Prostate gland (tissue), 2 donors: ENCODE measurements at places on chromosomes 3 and 15. TPM values are rescaled to one million over a fixed set of nuclear protein-coding genes. Genes with fewer than 3 reads are reported as not detected.

The DHFR2 gene
- 7.6 TPM for total RNA-seq

The CYP11A1 gene
- total RNA-seq, result 0.87 TPM

The DPPA2 gene
- total RNA-seq, result not detected

The AP3B2 gene
- total RNA-seq, result 5.4 TPM

The KIF9 gene
- total RNA-seq, result 14.3 TPM

The CCR9 gene
- 0.09 TPM for total RNA-seq

The C3orf52 gene
- 8.6 TPM for total RNA-seq

DNA sequence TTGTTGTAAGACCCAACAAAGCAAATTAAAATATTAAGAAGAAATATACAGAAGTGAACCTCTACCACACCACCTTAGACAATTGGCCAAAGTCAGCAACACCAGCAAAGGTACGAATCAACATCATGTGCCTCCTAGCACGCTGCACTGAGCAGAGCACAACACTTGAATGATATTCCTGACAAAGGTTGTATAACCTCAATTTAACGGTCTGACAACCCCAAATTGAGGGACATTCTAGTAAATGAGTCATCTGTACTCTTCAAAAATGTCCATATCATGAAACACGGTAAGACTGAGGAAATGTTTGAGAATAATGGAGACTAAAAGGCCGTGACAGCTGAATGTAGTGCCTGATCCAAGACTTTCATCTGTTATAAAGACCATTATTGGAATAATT is 41.3 kb upstream of the TNFSF10 start:
- no peaks in the 10 kb centered on the region for H3K27me3 ChIP-seq
- no peaks in the 10 kb centered on the region for H3K4me1 ChIP-seq
- H3K27ac ChIP-seq, result no peak overlapping the region
- H3K36me3 ChIP-seq, result no peaks in the 10 kb centered on the region
- DNase-seq, result no peak

- H3K36me3 ChIP-seq, result no peaks in the 10 kb centered on the region
- H3K27ac ChIP-seq, result no peak overlapping the region
- no peaks in the 10 kb centered on the region for H3K27me3 ChIP-seq
- no peak overlapping the region for H3K4me3 ChIP-seq
- no peaks in the 10 kb centered on the region for H3K4me1 ChIP-seq
These were observed 467.7 kb downstream of the FGF12 start for GRCh38 chr3:192259661-192260060.

DNA sequence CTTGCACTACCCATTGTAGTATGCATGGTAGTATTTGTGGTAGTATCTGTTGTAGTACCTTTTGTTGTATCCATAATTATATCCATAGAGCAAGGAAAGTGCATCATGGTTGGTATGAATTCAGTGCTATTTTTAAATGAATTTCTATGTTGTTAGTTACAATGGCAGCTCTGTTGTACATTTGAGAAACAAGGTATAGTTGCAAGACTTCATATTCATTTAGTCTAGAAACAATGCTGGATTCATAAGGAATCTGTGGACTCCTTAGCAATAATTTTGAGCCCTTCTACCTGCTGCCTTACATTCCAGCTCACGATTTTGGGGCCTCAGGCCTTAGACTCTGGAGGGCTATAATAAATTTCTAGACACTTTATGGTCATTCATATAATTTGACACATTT is 141.8 kb downstream of the FAM43A start:
- no peaks in the 10 kb centered on the region for H3K4me1 ChIP-seq
- DNase-seq, result no peak

DNA sequence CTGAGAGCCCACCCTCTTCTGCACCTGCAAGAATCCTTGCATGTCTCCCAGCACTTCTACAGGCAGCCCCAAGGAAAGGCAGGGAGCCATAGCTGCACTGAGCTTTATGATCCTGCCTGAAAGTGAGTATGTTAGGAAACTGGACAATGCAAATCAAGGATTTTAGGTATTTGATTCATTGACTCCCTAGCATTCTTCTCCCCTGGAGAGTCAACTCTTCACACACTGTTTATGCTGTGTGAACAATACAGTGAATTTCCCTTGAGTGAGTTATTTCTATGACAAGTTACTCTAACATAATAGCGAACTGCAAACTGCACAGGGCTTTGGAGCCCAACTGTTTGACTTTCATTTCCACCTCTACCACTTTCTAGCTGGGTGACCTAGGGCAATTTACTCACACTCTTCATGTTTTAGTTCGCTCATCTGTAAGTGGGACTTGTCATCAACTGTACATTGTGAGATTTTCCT is 96.0 kb upstream of the PHLDB2 start:
- no peaks in the 10 kb centered on the region for H3K27me3 ChIP-seq
- no peaks in the 10 kb centered on the region for H3K36me3 ChIP-seq
- peaks cover 4% of the 10 kb centered on the region for H3K4me1 ChIP-seq
- peak overlapping the region; percentile 70 for H3K27ac ChIP-seq
- DNase-seq, result no peak
- no peak overlapping the region for H3K4me3 ChIP-seq

- peak overlapping the region; percentile 85 for H3K27ac ChIP-seq
- peak; percentile 78 for DNase-seq
- H3K4me3 ChIP-seq, result peak overlapping the region; percentile 70
- H3K27me3 ChIP-seq, result no peaks in the 10 kb centered on the region
- no peaks in the 10 kb centered on the region for H3K36me3 ChIP-seq
These were observed 542 bp downstream of the INKA1 start for GRCh38 chr3:49803465-49804140.

DNA sequence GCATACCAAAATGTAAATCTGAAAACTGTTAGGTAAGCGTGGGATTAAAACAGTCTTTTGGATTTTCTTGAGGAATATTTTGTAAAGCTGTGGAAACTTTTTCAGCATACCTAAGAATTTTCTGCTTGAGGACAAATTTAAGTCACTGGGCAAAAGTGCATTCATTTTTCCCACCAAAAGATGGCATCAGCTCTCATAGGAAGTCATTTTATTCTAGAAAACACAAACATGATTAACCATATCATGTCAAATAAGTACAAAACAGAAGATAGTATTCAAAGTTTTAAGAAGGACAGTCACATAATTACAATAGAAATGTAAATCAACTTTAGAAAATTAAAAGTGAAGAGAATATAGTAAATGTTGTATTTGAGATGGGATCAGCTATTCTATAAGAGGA is 63.5 kb downstream of the SLC49A4 start:
- H3K4me3 ChIP-seq, result no peak overlapping the region
- no peak for DNase-seq
- no peaks in the 10 kb centered on the region for H3K36me3 ChIP-seq
- H3K27ac ChIP-seq, result no peak overlapping the region
- no peaks in the 10 kb centered on the region for H3K27me3 ChIP-seq

GRCh38 chr3:143895805-143896204 is 47.5 kb upstream of the SLC9A9 start:
- no peak for DNase-seq
- no peaks in the 10 kb centered on the region for H3K36me3 ChIP-seq
- no peaks in the 10 kb centered on the region for H3K27me3 ChIP-seq
- H3K4me1 ChIP-seq, result no peaks in the 10 kb centered on the region

DNA sequence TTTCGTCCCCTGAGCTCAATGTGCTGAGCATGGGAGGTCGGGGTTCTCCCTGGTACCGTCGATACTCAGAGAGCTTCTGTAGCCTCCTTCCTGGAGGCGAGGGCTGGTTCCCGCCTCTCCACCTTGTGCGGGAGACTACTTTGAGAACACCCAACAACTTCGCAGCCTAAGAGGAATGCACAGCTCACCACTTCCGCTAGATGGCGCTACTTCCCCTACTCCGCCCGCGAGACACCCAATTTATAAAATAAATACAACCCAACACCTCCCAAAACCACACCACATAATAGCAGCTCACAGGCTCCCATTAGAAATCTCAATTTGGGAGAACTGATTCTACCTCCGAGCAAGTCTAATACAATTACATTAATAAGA is 1.2 kb downstream of the RGMA start:
- no peaks in the 10 kb centered on the region for H3K4me1 ChIP-seq
- no peaks in the 10 kb centered on the region for H3K36me3 ChIP-seq
- peak overlapping the region; percentile 40 for H3K4me3 ChIP-seq
- DNase-seq, result peak; percentile 67

DNA sequence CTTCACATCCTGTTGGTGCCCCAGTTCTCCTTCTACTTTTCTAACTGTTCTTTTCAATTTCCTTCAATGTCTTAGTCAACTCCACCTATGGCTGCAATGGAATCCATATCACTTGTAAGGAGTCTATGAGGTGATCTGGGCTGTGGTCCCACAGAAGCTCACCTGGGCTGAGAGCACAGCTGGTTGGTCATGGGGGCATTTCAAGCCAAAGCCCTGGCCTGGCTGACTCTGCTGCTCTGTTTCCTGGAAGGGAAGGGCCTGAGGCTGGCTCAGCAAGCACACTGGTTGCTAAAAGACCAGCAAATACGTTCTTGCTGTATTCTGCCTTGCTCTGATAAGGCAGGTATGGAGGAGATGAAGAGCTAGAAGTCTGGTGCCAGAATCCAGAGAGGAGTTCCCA is 29.0 kb downstream of the AMOTL2 start:
- no peaks in the 10 kb centered on the region for H3K27me3 ChIP-seq
- no peak overlapping the region for H3K4me3 ChIP-seq
- H3K27ac ChIP-seq, result no peak overlapping the region
- no peaks in the 10 kb centered on the region for H3K4me1 ChIP-seq
- H3K36me3 ChIP-seq, result no peaks in the 10 kb centered on the region

- H3K27ac ChIP-seq, result no peak overlapping the region
- H3K4me1 ChIP-seq, result no peaks in the 10 kb centered on the region
- DNase-seq, result no peak
- H3K4me3 ChIP-seq, result no peak overlapping the region
- no peaks in the 10 kb centered on the region for H3K36me3 ChIP-seq
These were observed 30.8 kb upstream of the SLC41A3 start for GRCh38 chr3:126114443-126115386.

- no peak overlapping the region for H3K27ac ChIP-seq
- DNase-seq, result no peak
- no peaks in the 10 kb centered on the region for H3K4me1 ChIP-seq
- H3K4me3 ChIP-seq, result no peak overlapping the region
- no peaks in the 10 kb centered on the region for H3K27me3 ChIP-seq
- no peaks in the 10 kb centered on the region for H3K36me3 ChIP-seq
These were observed 105.9 kb upstream of the ARHGEF26 start for GRCh38 chr3:154015307-154015706.

DNA sequence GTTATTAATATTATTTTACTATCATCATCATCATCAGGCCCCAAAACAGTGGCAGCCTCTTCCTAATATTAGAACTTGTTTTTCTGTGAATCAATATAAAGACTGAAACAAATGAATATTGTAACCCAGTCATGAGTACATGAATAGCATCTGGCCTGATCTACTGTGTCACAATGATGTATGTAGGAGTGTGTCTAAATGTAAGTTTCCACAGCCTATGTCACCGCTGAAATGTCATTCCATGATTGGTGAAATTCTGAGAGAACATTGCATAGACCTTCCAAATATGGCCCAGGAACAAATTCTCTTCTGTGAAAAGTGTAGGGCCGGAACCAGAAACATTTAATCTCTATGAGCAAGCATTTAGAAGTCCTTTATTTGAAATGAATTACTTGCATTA is 20.6 kb upstream of the C3orf49 start:
- H3K4me1 ChIP-seq, result no peaks in the 10 kb centered on the region
- H3K36me3 ChIP-seq, result no peaks in the 10 kb centered on the region
- no peak for DNase-seq

DNA sequence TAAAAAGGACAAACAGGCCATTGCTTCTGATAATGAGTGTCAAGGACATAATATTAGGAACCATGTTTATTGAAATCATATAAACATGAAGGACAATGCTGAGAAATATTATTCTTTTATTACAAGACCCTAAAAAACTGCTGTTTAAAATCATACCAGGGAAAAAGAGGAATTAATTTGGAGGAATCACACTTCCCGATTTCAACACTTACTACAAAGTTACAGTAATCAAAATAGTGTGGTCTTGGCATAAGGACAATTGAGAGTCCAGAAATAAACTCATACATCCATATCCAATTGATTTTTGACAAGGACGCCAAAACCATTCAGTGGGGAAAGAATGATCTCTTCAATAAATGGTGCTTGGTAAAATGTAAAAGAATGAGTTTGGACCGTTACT is 13.0 kb downstream of the CYP1A1 start:
- DNase-seq, result no peak
- H3K27ac ChIP-seq, result no peak overlapping the region
- H3K36me3 ChIP-seq, result no peaks in the 10 kb centered on the region
- no peaks in the 10 kb centered on the region for H3K27me3 ChIP-seq
- H3K4me1 ChIP-seq, result no peaks in the 10 kb centered on the region
- H3K4me3 ChIP-seq, result no peak overlapping the region

DNA sequence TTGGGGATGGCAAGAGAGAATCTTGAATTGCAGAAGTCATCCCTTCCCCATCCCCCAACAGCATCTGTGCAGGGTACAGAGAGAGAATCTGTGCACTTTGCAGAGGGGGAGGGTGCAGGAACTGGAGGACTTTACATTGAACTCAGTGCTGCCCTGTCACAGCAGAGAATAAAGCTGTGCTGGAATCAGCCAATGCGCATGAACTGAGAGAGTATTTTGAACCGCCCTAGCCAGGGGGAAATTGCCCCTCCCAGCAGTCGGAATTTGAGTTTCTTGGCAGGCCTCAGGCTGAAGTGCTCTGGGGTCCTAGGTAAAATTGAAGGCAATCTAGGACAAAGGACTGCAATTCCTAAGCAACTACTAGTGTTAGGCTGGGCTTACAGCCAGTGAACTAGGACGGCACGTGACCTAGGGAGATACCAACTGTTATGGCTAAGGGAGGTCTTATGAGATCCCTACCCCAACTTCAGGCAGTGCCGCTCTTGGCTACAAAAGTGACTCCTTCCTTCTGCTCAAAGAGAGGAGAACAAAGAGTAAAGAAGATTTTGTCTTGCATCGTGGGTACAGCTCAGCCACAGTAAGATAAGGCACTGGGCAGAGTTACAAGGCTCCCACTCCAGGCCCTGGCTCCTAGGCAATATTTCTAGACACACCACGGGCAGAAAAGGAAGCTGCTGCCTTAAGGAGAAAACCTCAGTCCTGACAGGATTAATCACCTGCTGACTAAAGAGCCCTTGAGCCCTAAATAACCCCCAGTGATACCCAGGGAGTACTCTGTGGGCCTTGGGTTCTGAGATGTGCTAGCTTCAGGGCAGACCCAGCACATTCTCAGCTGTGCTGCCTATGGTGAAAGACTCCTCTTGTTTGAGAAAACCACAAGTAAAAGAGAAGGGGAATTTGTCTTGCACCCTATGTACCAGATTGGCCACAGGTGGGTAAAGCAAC is 300.5 kb upstream of the ALCAM start:
- no peak overlapping the region for H3K27ac ChIP-seq
- DNase-seq, result no peak
- no peaks in the 10 kb centered on the region for H3K27me3 ChIP-seq

- H3K4me1 ChIP-seq, result no peaks in the 10 kb centered on the region
- H3K4me3 ChIP-seq, result no peak overlapping the region
- no peaks in the 10 kb centered on the region for H3K27me3 ChIP-seq
- no peak for DNase-seq
- H3K36me3 ChIP-seq, result no peaks in the 10 kb centered on the region
These were observed 77.6 kb downstream of the POLR2M start for GRCh38 chr15:57784081-57784511.

DNA sequence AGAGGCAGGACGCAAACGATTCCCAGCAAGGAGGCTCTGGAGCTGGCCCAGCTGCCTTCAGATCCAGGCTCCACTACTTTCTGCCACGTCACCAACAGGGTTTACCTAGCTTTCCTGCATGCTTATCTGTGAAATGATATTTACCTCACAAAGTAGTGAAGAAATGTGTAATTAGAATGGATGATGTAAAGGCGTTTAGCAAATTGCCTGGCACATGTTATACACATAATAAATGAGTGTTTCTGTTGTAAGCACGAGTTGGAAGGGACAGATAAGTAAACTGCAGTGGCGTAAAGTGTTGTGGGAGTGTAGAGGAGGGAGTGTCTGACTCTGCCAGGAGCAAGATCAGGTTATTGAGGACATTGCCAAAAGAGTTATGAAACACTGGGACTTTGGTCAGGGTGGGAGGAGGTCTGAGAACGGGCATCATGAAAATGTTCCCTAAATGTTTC is 3.5 kb upstream of the CHAC1 start:
- H3K4me3 ChIP-seq, result no peak overlapping the region
- DNase-seq, result no peak
- no peaks in the 10 kb centered on the region for H3K4me1 ChIP-seq
- no peak overlapping the region for H3K27ac ChIP-seq
- H3K27me3 ChIP-seq, result no peaks in the 10 kb centered on the region
